Substantia nigra (tissue), 51 donors: ENCODE measurements at places on chromosomes 13 and 19.

DNA sequence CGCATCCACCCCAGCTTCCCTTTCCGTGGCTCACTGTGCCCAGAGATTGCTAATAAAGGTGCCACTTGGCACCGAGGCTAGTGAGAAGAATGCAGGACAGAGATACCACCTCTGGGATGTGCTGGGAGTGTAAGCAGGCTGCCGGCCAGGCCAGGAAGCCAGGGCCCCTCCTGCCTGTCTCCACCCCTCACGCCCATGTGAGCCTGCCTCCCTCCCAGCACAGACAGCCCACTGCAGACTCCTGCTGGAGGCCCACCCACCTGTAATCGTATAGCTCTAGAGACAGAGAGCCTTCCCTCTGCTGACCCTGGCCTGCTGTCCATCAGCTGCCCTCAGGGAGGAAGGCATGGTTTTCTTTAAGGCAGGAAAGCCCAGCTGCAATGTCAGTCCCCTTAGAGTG is 13.9 kb downstream of the VSTM2B start:
- DNase-seq: no peak

DNA sequence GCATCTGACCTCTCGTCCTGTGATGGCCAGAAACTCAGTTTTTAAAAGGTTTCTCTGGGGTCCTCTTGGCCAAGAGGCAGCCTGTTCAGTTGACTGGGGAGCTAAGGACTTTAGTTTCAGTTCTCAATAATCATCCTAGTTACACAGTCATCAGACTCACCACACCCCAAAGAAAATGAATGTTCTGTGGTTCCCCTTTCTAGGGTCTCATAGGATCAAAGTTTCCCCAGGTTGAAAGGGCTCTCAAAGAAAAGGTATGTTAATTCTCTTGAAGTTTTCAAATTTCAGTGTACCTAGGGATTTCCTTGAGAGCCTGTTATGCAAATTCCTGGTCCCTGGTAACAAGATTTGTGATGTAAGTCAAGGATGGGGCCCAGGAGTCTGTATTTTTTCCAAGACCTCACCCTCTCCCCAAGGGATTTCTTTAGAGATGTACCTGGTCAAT is 94.9 kb downstream of the FAM216B start:
- no peak for DNase-seq

- DNase-seq: no peak
Observed at GRCh38 chr19:1270213-1270853, 1.2 kb downstream of the CIRBP start.

DNA sequence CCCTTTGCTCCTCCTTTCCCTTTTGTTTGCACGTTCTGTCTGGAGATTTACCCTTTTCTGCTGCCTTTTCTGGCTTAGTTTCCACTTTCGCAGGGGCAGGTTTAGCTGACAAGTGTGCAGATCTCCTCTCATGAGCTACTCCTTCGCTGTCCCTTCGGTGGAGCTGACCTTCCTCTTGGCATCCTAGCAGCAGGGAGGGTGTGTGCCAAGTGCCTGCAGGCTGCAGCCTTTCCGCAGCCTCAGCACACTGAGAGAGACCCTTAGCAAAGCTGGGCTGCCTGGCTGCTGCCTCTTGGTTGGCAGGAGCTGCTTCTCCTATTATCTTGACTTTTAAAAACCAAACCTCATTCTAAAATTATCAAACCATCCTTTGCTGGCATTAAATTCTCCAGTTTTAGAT is 132.5 kb downstream of the DNAJC3 start:
- DNase-seq: no peak

DNA sequence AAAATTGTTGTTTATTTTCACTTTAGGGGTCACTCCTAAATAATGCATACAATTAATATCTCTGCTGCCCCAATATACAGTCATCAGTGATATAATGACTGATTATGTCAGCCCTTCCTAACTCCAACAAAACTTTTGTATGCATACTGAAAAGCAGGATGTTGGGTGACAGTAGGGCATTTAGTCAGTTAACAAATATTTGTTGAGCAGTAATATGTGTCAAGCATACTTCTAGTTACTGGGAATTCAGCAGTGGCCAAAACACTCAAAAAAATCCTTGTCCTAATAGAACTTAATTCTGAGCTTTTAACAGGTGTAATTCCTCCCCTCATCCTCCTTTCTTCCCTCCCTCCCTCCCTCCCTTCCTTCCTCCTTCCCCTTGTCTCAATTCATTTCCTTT is 560.7 kb upstream of the KLHL1 start:
- DNase-seq: no peak

GRCh38 chr19:5205937-5206750 is 134.5 kb downstream of the PTPRS start:
- DNase-seq: no peak

DNA sequence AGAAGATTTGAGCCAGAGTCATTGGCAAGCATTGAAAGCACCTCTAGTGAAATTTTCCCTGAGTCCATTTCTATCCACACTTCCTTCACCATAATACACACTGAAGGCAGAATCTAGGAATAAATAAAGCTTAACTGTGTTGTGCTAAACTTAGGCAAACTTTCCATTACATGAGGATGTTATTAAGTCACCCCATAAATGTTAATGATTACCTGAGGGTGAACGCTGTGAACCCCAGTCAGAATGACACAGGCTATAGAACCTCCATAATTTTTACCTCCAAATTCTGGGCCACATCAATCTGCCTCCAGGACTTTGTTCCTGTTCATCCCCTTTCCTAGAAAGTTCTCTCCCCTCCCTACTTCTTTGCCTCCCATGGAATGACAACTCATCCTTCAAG is 71.0 kb downstream of the RAP2A start:
- no peak for DNase-seq

DNA sequence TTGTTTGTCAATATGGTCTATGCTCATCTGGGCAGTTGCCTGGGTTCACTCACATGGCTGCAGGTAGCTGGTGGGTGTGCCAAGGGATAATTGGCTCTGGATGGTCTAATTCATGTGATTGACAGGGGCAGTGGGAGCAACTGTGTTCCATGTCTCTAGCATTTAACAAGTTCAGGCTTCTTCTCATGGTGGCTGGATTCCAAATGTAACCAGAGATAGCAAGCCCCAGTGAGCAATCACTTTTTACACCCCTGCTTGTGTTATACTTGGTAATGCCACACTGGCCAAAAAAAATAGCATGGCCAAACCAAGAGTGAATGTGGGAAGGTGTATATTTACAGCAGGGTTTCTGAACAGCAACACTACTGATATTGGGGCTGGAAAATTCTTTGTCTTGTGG is 89.6 kb upstream of the TNFSF11 start:
- DNase-seq: no peak

DNA sequence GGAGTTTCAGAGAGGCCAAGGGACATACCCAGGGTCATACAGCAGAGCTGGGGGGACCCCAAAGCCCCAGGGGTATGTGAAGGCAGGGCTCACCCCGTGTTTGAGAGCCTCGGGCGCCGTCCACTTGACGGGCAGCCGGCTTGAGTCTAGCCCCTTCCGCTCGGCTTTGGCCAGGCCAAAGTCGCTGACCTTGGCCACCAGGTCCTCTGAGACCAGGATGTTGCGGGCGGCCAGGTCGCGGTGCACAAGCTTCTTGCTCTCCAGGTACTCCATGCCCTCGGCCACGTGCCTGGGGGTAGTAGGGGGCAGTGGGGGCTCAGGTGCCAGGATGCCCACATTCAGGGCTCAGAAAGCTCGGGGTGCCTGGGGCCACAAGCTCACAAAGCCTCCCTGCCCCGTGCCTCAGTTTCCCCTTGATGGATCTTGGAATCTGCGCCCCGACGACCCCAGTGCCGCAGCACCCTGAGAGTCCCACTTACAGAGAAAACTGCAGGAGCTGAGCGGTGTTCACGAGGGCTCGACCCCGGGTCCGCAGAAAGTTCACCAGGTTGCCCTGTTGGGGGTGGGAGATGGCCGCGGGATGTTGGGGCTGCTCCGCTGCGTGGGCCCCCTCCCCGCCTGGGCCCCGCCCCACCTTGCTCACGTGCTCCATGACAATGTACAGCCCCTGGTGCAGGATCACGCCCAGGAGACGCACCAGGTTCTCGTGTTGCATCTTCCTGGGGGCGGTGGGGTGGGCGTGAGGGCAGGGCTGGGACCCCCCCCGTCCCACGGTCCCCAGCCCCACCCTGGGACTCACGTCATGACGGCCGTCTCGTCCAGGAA is 7.1 kb downstream of the MATK start:
- no peak for DNase-seq

DNA sequence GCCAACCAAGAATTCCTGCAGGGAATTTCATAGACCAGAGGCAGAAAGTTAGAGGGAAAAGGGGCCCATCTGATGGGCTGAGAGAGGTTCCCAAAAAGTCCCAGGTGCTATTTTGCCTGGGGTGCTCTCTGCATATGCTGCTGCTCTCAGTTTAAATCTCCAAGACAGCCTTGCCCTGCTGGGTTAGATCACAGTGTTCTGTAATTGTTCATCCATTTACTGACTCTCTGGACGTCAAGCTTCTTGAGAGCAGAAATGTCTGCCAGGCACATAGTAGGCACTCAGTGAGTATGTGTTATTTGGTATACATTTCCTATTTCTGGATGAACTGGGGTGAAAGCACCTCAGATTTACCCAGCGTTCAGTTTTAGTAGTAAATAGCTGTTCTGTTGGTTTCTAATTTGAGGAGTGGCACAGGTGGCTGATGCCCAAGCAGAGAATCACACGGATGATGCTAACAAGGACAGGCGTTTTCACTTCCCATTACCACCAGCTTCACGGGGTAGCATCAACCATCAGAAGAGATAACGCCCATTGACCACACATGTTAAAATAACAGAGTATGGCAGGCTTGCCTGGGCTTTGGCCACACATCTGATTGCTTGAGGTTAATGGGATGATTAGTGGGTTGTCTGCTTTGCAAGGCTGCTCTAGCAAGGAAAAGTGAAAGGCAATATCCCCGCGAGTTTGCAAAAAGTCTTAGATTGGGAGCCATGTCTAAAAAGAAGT is 161.1 kb downstream of the SLC7A1 start:
- DNase-seq: no peak

DNA sequence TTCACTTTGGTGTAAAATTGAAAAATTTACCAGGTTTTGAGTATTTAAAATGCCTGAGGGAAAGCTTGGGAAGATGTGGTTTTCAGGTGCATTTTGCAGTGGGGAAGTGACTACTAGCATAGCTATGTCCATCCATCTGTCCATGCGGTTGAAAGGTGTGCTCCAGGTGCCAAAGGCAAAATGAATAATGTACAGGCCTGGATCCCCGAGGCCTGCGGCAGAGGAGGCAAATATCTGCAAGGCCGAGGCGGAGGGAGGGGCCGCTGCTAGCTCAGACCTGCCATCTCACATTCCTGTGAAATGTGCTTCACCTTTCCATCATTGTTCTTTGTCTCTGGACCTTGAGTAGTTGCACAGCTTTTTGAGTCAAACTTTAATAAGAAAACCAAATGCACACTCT is 65.5 kb downstream of the ERCC5 start:
- DNase-seq: no peak
